Panc1 (cell line): ENCODE measurements at places on chromosomes 12 and 14.

DNA sequence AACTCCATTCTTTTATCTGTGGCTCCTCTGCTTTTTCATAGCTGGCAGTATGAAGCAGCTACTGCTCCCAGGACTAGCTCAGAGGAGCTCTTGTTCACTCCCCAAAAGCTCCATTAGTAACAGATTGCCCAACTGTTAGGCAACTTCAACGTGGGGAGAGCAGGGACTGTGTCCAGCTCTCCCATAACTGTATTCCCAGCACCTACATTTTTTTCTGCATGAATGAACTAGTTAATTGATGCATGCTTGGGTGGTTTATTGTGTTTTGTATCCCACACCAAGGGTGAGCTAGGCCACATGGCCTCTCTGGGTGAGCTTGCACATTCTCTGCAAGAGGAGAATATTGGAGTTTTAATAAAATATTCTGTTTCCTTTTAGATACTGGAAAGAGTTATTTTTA lies 15.2 kb downstream of the STON2 start:
- DNase-seq = no peak

DNA sequence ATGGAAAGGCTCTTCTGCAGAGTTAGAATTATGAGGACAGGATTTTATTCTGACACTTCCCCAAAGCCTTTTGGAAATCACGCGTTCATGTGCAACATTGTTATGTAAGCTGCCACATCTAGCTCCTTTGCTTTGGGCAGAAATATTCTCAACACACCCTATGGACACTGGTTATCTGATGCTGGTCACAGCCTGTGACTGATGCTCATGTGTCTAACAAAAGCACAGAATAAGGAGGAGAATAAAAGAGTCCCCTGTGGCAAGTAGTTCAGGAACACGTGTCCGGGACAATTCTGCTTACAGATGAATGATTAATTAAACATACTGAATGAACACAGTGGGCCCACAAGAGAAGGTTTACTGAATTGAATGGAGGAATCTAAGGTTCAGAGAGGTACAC lies 22.1 kb downstream of the FOXN3 start:
- no peak for DNase-seq

- no peak for DNase-seq
Observed at GRCh38 chr12:6337958-6338433, 3.9 kb downstream of the TNFRSF1A start.

GRCh38 chr12:18476861-18477260 lies 215.5 kb downstream of the PIK3C2G start:
- DNase-seq = no peak

- no peak for DNase-seq
Observed at GRCh38 chr14:72942934-72943333, 16.7 kb downstream of the DCAF4 start.

- no peak for DNase-seq
Observed at GRCh38 chr12:69929125-69929524, 104.1 kb downstream of the MYRFL start.
